ENCODE measurements at places on chromosomes 4 and X. TPM values are rescaled to one million over a fixed set of nuclear protein-coding genes. Genes with fewer than 3 reads are reported as not detected.

Gene XAGE5
- not detected for total RNA-seq

Gene MSX1
- total RNA-seq, result 0.24 TPM

DNA sequence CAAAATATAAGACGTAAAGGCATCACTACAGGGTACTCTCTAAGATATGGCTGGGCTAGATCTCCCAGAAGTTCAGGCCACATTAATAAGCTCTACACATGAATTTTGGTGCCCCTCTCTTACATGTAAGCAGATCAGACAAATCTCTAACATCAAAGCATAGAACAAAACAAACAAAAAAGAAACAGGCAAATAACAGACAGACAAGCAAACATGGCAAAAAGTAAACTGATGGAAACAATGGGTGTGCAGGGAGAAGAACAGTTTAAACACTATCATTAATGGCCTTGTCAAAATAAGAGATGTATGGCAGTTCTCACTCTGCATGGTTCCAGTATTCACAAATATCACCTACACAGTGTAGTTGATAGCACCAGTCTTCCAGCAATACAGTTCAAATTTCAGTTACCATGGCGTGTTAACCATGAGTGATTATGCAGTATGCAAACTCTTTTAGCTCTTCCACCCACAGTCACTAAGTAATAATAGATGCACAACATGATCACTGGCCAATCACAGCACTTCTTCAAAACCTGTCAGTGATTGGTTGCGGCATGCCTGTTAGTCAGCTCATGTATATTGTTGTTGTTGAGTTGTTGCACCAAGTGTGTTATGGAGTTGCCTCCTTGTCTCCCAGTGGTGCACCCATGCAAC, 110.7 kb upstream of the TLR3 start:
- DNase-seq, result no peak

Gene ASB5
- total RNA-seq, result not detected

- DNase-seq, result peak; percentile 35
Observed at GRCh38 chrX:44344194-44344593, 722 bp upstream of the EFHC2 start.

GRCh38 chrX:63761639-63762038, 23.4 kb downstream of the ARHGEF9 start:
- DNase-seq, result no peak

Data from left colon (tissue), 2 donors.